ENCODE measurements at places on chromosomes 2 and 18.

DNA sequence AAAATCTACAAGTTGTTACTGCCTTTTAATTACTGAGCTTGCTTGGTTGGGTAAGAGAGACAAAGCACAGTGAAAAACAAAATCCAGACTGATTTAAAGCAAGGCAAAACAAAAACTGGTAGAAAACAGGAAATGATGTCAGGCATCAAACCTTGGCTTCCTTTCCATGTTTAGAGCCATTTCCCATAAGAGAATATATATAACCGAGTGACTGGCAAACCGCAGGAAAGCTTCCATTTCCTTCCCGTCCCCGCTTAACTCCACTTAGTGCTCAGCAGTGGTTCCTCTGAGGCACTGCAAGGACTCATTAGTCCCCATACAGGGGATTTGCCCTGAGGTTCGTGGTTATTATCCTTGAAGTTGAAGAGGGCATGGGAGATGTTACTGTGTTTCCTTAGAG lies 446.3 kb downstream of the LPIN1 start:
- DNase-seq, result peak; percentile 24

DNA sequence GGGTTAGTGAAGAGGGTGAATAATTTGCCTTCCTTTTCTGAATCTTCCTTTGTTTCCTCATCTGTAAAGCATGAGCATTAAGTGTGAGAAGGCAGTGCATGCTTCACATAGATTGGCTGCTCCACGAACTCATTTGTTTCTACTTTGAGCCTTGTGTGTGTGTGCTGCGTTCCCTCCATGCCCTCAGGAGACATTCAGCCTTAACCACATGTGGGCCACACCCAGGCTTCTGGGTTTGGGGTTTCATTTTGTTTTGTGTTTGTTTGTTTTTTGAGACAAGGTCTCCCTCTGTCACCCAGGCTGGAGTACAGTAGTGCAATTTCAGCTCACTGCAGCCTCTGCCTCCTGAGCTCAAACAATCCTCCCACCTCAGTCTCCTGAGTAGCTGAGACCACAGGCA lies 843.3 kb downstream of the GALR1 start:
- no peak for DNase-seq

DNA sequence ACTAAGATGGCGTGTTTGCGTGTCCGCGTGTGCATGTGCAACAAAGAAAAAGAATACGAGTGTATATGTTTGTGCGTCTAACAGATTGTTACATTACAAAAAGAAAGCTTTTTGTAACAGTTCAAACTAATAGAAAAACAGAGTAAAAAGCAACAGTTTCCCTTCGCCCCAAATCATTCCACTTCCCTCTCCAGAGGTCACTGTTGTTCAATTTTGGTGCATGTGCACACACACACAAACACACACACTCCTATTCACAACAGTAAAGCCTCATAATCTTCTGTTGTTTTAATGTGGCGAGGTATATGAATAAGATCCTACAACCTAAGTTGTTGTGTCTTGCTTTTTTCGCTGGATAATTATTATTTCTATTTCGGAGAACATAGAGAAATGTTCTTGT lies 357.3 kb upstream of the SLC8A1 start:
- DNase-seq, result no peak

- no peak for DNase-seq
Observed at GRCh38 chr2:77310416-77310815, 211.8 kb downstream of the LRRTM4 start.

- DNase-seq, result no peak
Observed at GRCh38 chr18:9995631-9996030, 81.8 kb downstream of the VAPA start.

DNA sequence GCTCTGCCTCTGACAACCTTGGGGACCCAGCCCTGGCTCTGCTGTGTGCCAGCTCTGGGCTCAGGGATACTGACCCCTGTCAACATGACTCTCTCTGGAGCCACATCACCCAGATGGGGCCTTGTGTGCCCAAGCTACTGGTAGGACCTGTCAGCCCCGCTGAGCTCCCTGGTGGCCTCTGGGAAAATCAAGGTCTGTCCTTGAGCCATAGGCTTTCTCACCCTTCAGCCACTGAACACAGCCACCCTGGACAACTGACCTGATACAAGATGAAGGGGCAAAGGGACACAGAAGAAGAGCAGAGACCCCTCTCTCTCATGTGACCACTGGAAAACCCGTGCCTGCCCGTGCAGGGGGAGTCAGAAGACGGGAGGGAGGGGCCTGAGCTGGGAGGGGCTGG lies 7.8 kb downstream of the CCDC74A start:
- no peak for DNase-seq

- DNase-seq, result no peak
Observed at GRCh38 chr2:160308476-160308875, 108.4 kb upstream of the ITGB6 start.

DNA sequence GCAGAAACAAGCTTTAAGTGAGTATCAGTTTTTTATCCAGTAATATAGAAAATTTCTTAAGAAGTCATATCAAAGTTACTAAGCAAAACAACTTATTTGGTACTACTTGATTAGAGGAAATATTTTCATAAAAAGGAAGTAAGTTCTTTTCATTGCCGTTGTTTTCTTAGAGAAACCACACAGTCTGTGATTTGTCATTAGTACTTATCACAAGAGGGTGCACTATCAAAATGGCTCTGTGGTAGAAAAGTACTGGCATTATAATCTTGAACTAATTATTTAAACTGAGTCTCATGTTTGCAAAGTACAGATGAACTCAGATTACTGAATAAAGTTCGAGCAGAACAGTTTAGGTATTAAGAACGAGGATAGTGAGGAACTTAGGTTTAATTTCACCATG lies 93.4 kb downstream of the IKZF2 start:
- no peak for DNase-seq

DNA sequence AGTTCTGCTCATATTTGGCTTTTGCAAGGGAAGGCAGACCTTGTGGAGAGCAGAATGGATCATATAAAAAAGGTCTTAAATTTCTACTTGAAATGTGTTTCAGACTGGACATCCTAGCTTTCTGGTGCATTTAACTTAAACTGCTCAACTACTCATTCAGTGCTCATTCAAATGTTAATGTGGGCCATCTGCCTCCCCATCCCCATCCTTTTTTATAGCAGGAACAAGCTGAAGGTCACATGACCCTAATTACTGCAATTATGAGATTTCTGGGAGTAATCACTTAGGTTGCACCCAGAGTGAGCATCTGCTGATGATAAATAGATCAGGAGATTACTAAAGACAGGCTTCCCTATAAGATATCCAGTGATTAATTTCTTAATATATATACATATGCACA lies 96.1 kb downstream of the MAP2 start:
- no peak for DNase-seq

- DNase-seq, result no peak
Observed at GRCh38 chr18:22838639-22839277, 94.4 kb upstream of the RBBP8 start.

GRCh38 chr18:63476668-63477067 lies at the start of gene SERPINB5:
Gene SERPINB5, plus strand, starts transcription at chr18:63476958. Its CDS starts 7,471 bp downstream, at chr18:63484429.
- DNase-seq, result no peak

- DNase-seq, result no peak
Observed at GRCh38 chr2:217868911-217869334, 133.9 kb downstream of the TNS1 start.

DNA sequence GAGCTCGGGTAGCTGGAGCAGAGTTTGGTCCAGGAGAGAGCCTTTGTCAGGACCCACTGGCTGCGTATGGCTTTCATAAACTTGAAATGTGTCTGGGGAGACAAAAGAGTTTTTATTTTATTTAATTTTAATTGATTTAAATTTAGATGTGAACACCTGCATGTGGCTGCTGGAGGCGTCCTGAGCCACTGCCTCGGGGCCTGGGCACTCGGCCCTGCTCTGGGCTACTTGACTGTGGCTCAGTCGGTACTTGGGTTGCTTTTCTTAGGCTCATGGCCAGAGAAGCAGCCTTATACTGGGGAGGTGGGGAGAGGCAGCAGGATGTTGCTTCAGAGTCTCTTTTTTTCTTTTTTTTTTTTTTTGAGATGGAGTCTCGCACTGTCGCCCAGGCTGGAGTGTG lies 661.8 kb upstream of the HS6ST1 start:
- no peak for DNase-seq

DNA sequence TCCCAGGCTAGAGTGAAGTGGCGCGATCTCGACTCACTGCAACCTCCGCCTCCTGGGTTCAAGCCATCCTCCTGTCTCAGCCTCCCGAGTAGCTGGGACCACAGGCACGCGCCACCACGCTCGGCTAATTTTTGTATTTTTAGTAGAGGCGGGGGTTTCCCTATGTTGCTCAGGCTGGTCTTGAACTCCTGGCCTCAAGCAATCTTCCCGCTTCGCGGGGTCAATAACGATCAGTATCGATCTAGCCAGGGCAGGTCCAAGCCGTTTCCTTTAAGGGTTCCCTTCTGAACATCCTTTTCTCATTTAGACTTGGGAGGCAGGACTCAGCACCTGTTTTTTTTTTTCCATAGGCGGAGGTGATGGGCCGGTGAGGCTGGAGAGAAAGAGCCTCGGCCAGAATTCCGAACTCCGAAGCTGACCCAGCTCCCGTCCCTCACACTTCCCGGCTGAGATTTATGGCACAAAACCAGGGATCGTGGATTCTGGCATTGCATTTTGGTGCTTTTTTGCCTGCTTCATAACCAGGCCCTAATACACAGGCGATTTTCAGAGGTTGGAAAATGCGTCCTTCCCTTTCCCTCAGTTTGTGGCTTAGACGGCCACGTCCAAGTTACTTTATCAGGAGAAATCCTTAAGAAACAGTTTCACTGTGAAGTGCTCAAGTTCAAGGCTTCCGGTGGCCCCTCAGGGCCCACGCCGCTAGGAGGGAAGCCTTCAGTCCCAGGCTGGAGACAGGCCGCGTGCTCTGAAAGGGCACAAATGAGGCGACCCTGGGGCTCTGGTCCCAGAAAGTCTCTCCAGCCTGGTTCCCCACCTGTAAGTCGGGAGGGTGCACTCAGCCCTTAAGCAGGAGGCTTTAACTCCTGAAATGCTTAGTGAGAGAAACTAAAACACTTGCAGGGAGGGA lies 998 bp upstream of the SLC66A3 start:
- DNase-seq, result no peak

DNA sequence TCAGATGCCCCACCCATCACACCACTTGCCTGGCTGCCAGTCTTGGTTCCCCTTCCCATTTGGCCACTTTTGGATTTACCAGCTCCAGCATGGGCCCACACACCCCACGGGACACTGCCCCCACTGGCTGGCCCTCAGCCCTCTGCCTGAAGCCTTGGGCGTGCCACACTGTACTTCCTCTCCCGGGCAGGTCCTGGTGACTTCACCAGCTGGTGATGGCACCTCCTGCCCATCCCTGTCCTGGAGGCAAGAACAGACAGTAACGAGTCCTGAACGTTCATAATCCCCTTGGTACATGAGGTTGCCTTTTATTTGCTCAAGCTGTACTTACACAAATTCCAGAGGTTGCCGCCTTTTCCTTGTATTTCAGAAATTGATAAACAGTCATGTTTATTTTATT lies 81.1 kb downstream of the TMEM17 start:
- no peak for DNase-seq

DNA sequence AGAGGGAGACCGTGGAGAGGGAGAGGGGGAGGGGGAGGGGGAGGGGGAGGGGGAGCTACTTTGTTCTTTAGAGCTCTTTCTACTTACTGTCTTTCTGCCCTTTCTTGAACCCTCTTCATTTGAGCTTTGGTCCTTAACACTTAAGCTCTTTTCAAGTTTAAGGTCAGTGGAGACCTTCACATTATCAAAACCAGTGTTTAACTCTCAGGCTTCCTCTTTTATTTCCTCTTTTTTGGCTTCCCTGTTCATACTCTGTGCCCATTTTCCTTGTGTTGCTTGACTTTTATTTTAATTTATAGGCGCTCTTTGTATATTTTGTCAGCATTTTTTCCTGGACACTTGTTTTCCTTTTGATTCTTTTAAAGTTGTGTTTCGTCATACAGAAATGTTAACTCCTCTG lies 37.1 kb downstream of the ACSL3 start:
- no peak for DNase-seq

- no peak for DNase-seq
Observed at GRCh38 chr18:37701967-37702366, 136.4 kb upstream of the CELF4 start.

DNA sequence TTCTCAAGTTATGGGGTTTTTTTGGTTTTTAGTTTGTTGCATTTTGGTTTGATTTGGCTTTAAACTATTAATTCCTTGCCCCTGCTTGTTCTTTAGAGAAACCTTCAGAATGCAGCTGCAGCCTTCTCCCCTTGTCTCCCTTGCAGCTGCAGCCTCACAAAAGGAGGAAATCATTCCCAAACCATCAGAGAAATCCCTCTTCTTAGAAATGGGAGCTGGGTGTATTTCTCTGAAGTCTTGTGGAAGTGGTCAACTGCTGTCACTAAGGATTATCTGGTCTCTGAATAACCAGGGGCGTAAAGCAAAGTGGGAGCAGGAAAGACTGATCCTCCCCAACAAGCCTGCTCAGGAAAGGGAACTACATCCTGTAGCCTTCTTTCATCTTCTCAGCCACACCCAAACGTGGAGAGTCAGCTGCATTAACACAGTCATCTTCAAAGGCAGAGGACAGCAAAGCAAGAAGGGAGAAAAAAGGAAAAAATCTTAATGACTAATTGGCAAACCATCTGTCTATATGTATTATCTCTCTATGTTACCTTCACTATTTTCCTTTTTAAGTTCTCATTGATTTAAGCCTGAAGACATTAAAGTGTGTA lies 1834.1 kb upstream of the PIK3C3 start:
- DNase-seq, result no peak

DNA sequence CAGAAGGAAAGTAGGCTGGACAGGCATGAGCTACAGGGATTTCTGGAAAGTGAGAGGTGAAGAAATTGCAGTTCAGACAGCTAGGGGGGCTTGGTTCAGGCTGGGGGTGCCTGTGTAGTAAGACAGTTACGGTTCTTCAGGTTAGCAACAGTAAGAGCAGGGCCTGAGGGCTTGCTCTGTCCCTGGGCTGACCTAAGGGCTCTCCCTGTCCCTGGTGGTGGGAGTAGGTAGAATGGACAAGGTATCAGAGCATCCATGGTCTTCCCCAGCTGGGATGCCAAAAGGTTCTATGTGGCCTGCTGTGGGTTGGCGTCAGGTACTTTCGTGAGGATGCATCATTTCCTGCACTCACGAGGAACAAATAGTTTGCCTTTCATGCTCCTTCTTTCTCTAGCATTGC lies 34.6 kb upstream of the TACR1 start:
- DNase-seq, result no peak

- DNase-seq, result no peak
Observed at GRCh38 chr2:67792681-67793091, 270.1 kb downstream of the C1D start.

GRCh38 chr2:109378682-109379081 lies 235.1 kb downstream of the SEPTIN10 start:
- DNase-seq, result no peak

Data from CD4-positive, alpha-beta T cell treated with Interleukin-21 for 1 hour (primary cell).